ENCODE measurements at places on chromosomes 1 and 21.
A peak's percentile ranks its signal among the peaks of the same experiment; 100 is the strongest.

- no peak for DNase-seq
Measured at GRCh38 chr1:9689971-9690381, 38.4 kb downstream of the PIK3CD start.

DNA sequence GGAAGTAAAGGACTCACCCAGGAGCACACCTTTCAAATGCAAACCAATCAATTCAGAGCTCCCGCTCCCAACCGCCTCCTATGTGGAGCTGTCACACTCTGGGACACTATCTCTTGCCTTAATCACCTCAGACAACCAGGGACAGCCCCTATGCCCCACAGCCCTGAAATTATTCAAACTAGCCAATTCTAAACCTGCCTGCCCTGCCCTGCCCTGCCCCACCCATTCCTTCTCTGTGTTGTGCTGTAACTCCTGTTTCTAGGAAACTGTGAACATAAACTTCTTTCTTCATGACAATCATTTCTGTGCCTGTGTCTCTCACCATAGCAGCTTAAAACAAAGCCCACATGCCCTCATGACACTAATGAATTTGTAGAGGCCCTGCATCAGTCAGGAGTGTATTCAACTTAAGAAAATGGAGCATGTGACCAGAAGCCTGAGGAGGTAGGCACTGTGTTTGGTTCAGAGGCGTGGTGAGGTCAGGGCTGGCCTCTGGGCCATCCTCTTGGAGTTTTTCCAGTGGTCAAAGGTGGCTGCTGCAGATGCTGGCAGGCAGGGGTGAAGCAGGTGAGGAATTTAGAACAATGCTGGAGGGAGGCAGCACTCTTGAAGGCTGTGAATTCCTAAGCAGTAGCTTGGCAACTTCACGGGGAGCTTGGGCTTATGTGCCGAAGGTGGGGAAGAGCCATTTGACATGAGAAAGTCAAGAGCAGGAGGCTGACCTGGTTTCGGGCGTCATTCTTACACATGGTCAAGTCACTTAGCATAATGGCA is 74.5 kb downstream of the RHOU start:
- no peak for DNase-seq

DNA sequence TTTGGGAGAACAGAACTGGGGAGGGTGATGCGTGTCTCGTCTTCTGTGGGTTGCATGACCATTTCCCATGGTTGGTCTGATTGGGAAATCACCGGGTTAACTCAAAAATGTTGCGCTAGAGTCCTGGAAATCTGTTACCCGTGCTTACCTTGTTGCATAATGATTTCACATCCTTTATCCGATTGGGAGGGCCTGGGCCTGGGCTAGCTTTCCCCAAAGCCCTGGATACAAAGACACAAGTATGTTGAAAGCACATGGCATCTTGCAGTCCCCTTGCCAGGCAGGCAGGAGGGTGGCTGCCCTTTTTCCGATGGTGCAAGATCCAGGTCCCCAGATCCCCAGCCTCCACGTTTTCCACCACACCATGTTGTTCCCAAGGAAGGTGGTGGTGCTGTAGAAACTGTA is 582 bp downstream of the TRPM2 start:
- DNase-seq: no peak

GRCh38 chr1:230504310-230504709 is 78.2 kb upstream of the PGBD5 start:
- DNase-seq: no peak

DNA sequence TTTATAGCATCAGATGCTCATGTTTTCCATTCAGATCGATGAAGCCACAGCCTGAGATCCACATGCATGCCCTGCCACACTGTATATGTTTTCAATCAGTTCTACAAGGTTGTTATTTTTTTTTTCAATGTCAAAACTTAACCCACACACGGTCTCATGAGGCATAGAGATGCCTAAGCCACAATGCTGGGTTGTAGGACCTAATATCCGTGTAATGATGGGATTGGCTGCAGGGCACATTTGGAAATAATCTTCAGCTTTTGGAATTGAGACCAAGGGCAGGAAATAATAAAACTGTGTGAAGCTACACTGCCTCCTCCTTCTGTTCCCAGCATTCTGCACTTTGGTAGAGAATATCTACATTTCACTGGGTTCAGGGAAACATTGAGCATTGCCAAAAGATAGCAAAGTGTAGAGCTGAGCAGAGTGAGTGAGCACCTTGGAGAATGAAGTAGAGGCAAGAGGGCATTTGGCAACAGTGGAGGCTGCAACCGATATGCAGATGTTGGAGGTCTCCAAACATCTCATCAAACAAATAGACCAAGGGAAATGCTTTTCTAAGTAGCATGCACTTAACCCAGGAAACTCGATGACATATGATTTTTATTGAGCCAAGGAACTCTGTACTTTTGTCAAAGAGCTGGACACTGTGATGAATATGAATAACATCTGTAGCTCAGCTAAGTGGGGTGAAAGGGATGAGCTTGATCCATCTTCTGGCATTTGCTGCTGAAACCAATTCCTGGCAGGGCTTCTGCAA is 176.7 kb downstream of the LYPLAL1 start:
- no peak for DNase-seq

DNA sequence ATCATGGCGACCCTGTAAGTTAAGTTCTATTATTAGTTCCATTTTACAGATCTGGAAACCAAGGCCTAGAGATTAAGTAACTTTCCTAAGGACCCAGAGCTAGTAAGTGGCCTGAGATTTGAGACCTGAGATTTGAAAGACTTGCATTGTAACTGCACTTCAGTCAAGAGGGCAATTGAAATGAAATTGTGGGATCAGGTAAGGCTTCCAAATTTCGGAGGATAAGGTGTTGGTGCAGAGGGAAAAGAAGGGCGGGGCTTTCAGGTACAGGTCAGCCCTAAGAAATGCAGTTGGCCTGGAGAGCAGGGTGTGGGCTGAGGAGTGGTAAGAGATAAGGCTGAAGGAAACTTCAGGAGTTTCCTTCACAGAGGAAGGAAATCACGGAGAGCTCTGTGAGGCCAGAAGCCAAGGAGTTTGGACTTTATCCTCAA is 51.1 kb downstream of the SLC16A1 start:
- no peak for DNase-seq

DNA sequence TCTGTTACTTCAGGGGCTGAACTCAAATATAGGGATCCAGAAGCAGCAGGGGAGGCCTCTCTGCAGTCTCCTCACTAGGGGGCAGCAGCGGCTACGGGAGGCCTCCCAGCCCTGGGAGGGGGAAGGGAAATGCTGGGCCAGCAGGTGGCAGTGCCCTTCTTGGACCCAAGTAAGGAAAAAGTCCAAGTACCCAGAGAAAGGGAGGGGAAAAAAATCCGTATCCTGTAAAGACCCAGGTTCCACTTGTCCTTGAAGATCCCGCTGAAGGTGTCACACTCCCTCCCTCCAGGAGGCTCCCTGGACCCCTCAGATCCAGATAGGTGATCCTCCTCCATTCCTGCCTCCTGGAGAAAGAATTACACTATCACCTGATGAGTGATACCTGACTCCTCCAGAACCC is 14.1 kb upstream of the NUAK2 start:
- DNase-seq: peak; percentile 42

GRCh38 chr21:27954543-27955165 is 987.8 kb upstream of the ADAMTS5 start:
- DNase-seq: no peak

DNA sequence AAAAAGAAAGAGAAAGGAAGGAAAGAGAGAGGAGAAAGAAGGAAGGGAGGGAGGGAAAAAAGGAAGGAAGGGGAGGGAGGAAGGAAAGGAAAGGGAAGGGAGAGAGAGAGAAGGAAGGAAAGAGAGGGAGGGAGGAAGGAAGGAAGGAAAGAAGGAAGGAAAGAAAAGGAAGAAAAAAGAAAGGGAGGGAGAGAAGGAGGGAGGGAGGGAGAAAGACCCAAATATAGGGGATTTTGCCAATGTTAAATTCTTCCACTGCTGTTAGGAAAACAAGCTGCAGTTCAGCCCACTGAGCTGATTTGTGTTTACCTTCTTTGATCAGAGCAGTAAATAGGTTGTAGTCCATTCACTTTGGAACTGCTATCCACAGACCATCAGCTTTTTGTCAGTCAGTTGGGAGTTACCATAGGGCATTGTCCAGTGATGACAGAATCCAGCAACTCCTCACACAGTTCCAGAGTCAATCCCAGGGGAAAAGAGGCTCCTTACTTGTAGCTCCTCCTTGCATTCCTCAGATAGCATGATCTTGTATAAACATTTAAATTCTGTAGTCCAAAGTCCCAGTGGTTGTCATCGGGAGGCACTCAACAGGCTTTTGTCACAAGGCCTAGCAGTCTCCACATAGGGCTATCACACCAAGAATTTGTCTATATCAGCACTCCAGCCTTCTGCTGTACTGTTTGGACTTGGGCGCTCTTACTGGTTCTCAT is 13.5 kb upstream of the PPP1R8 start:
- no peak for DNase-seq

- peak; percentile 46 for DNase-seq
Measured at GRCh38 chr1:45359882-45360513, 19.8 kb upstream of the MUTYH start.

GRCh38 chr1:184622136-184622823 is 132.4 kb downstream of the EDEM3 start:
- DNase-seq: peak; percentile 46

GRCh38 chr1:216223486-216223885 is 199.8 kb downstream of the USH2A start:
- no peak for DNase-seq

- DNase-seq: no peak
Measured at GRCh38 chr1:66300972-66301451, 232.9 kb upstream of the SGIP1 start.

Measured in NCI-H446 treated with DMSO at 0.1 percent for 48 hours (cell line).